ENCODE measurements at places on chromosomes 2 and 18.

- peak; percentile 65 for DNase-seq
Observed at GRCh38 chr2:11744631-11745394, 1.6 kb upstream of the LPIN1 start.

DNA sequence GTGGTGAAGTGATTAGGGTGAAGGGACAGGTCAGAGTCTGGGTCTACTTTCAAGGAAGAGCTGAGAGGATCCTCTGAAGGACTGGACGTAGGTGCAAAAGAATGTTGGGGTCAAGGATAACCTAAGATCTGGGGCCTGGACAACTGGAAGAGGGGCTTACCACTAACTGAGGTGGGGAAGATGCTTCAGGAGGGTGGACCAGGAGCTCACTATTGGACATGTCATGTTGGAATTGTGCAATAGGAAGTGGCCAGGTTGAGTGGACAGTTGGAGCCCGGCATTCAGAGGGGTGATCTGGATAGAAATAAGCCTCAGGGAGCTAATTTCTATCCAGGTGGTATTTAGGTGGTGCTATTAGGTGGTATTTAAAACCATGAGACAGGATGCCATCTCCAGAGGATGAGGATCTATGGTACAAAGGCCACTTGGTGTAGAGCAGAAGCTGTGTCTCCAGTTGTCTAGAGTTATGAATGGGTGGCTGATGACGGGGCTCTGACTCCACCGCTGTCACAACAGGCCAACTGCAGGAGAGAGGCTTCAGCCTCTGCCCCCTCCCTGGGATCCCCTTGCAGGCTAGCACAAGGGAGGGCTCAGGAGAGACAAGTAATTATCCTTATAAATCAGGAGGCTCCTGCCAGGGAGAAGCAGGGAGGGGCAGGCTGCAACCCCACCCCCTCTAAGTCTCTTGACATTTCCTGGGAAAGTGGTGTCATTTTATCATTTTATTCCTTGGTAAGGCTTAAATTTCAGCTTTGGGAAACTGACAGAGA is 158.0 kb downstream of the SMAD7 start:
- DNase-seq = no peak

DNA sequence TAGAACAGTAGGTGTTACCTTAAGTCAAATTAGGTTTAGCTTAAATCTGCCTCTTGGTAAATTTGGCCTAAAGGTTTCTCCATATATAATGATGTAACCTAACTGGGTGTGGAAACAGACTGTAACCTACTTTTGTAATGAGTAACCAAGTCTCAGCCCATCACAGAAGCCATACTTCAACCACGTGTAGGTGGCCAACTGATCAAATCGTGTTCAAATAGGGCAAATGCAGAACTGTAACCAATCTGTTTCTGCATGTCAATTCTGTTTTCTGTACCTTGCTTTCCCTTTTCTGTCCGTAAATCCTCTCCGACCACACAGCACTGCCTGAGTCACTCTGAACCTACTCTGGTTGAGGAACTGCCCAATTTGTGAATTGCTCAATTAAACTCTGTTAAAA is 34.0 kb upstream of the PLA2R1 start:
- DNase-seq = no peak

DNA sequence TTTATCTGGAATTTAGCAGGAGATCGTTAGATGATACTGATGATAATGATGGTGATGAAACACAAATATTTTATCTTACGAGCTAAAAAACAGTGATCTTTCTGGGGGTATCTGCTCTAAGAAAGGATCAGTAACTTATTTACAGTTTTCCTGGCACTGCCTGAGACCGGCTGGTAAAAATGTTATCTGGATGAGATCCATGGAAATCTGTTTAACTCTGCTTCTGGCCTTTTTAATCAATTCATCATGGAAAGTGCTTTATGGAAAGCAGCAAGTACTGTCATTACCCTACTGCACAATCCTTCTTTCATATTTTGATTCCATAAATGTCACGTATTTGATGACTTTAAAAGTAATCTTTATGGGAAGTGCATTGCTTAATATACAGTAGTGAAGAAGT is 612.7 kb upstream of the GCFC2 start:
- no peak for DNase-seq

- no peak for DNase-seq
Observed at GRCh38 chr2:126981476-126981875, 82.8 kb downstream of the TEX51 start.

GRCh38 chr2:133240491-133241223 is 327.6 kb downstream of the NCKAP5 start:
- peak; percentile 49 for DNase-seq

DNA sequence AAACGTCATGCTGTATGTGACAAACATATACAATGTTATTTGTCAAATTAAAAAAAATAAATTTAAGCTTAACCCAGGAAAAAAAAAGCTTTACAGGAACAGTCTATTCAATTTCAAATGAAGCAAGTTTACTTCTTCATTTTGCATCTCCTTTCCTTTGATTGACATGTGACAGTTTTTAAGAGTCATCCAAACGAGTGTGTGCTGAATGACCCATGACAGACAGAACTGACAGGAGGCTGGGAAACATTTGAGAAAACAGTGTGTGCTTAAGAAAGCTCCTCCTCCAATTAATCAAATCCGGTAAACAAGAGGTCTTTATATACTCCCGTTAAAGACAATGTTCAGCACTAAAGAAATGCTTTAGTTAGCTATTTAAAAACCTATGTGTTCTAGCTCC is 177.7 kb downstream of the SRBD1 start:
- DNase-seq = no peak

- DNase-seq = peak; percentile 36
Observed at GRCh38 chr2:72533765-72534164, 292.1 kb downstream of the EXOC6B start.

DNA sequence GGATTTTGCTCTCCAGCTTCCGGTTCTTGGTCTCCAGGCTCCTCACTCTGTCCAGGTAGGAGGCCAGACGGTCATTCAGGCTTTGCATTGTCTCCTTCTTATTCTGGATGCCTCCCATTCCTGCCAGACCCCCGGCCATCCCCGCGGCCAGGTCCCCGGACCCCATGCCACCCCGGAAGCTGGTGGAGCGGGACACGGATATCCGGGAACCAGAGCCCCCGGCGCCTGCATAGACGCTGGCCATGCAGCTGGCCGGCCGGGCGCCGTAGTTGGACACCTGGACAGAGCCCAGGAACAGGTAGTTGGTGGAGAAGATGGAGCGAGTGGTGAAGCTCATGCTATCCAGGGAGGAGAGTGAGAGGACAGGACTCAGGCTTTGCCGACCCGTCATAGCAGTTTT is 23.5 kb upstream of the PPP1R1C start:
- DNase-seq = no peak

DNA sequence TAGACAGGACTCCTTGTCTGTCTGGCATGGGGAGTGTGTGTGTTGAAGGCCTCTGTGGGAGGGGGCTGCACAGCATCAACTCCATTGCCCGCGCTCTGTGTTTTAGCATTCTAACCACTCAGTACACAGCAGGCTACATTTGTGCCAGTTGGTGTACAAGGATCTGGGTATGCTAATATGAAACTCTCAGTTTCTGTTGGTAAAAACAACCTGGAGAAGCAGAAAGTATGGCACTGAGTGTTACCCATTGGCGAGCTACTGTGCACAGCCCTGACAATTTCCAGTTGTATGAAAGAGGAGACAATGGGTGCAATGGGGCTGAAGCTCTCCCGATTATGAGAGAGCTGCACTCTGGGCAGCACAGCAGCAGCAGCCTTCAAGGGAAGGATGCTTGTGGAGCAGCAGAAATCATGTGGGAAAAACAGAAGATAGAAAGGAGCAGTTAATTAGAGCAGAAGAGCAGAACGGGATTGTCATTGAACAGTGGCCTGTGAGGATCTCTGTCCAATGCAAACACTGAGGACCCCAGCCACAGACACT is 443.6 kb downstream of the CBLN2 start:
- no peak for DNase-seq

- DNase-seq = no peak
Observed at GRCh38 chr2:202705446-202706020, 70.8 kb downstream of the FAM117B start.

DNA sequence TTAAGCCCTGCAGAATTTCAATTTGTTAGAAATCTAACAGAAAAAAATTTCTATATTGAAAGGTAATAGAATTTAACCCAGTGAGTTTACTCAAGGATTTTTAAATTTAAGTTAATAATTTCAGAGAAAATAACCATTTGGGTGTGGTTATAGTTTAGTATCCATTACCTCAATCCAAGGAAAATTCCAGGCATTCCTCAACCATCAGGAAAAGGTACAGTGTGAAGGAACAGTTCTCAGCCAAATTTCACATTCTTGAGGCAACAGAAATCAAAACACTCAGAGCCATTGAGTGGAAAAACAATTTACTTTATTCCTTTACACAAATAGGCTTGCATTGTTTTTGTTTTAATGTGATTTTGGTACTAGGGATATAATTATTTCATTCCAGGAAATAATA is 45.6 kb downstream of the ONECUT2 start:
- DNase-seq = peak; percentile 1

- DNase-seq = no peak
Observed at GRCh38 chr2:10477443-10478297, 29.5 kb upstream of the ODC1 start.

DNA sequence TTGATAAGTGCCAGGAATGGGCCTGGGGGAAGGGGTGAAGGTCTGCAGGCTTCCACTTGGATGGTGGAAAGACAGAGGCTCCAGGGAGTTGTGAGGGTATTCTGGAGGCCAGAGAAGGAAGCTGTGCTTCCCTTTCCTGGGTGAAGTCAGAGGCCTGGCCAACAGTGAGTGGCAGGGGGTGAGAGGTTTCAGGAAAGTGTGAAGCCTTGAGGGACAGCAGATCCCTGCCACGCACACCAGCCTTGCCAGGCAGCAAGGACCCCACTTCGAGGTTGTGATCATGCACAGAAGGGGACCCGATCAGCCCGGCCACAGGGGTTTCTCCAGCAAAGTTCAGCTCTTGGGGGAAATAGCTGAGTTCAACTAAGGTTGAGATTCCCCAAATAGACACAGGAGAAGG is 66.5 kb downstream of the SMAD7 start:
- no peak for DNase-seq

GRCh38 chr2:85797921-85798320 is 44.1 kb downstream of the ATOH8 start:
- peak; percentile 48 for DNase-seq

DNA sequence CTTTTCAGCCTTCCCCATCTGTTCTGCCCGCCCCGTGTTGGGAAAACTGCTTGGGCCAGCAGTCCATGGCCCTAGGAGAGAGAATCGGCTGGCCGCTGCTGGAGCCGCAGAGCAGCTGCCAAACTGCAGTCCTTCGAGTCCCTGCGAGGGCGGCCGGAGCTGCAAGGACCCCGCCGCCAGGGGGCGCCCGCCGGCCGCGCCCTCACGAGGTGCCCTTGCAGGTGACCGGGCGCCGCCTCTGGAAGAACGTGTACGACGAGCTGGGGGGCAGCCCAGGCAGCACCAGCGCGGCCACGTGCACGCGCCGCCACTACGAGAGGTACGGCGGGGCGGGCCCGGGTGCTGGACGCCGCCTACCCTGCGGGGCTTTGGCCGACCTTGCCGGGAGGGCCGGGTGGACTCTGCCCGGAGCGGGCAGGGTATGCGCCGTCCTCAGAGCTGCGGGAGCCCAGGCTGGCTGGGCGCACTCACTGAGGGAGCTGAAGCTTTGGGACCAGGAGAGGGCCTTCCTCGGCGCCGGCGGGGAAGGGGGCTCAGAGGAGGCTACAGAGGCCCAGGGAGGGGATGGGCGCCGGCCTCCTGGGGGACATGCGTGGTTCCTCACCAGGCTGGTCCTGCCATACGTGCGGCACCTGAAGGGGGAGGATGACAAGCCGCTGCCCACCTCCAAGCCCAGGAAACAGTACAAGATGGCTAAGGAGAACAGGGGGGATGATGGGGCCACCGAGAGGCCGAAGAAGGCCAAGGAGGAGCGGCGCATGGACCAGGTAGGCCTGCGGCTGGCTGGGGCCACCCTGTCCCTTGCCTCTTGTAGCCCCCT is 13.6 kb downstream of the ARID5A start:
- no peak for DNase-seq

DNA sequence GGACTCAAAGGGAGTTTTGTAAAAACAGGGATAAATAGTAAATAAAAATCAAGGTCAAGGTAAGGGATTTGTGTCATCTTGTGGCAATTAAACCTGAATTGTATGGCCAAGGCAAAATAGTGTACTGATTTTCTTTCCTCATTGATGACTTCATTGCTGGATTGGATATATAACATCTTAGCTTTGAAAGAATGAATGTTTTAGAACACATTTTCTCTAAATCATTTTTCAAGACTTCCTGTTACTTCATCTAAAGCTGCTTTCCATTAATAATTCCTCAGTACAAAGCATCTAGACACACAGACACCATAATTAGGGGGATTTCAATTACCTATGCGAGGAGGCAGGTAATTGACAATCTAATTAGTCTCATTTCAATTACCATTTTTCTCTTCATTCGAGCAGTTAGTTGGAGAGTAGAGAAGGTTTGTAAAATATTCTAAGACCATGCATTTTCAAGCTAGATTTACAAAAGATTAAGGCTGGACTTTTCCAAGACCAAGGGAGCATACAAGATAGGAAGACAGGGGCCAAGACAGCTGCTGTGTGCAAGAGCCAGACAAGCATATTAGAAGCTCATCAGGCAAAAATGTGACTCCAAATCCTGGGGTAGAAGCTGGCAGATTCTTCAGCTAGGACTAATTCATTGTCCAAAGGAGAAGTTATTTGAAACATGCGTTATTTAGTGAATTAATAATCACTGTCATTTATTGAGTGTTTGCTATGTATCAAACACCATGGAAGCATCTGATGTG is 253.6 kb downstream of the EPHA4 start:
- no peak for DNase-seq

DNA sequence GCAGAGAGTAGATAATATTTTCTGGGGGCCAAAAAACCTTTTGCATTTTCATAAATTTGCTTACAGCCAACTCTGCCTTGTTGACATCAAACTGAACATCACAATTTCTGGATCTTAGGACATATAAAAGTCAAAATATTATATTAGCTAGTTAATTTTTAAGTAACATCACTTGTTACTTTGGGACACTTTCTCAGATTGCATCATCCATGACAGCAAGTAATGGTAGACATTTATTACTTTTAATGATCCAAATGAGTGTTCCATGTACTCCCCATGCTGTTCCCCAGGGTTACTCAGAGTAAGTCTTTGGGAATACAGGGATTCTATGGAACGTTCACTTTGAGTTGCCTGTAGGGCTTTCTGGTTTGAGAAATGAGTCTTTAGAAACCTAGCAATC is 39.1 kb upstream of the CWC22 start:
- DNase-seq = no peak

GRCh38 chr2:88658881-88659537 is 31.7 kb upstream of the EIF2AK3 start:
- no peak for DNase-seq

GRCh38 chr2:75493230-75493629 is 67.5 kb downstream of the EVA1A start:
- no peak for DNase-seq

DNA sequence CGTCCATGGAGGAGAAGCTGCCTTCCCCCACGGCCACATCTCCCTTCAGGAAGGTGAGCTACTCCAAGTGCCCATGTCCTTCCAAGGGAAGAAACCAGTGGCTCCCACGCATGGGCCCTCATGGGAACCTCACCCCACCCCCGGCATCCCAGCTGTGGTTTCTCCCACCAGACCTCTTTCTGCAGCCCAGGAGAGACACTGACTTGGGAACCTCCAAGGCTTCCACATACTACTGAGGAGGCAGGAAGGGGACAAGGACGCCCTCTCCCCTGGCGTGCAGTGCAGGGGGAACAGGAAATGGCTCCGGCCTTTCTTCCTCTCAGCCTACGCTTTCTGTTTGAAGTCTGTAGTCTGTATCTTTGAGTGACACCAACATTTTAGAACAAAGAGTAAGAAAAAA is 104.5 kb upstream of the EPC2 start:
- DNase-seq = no peak
